ENCODE measurements at places on chromosomes 5 and 9.

GRCh38 chr5:122805481-122805880 lies 30.6 kb downstream of the SNX2 start:
- DNase-seq = peak; percentile 34

GRCh38 chr5:39059064-39059463 lies 15.1 kb downstream of the RICTOR start:
- no peak for DNase-seq

DNA sequence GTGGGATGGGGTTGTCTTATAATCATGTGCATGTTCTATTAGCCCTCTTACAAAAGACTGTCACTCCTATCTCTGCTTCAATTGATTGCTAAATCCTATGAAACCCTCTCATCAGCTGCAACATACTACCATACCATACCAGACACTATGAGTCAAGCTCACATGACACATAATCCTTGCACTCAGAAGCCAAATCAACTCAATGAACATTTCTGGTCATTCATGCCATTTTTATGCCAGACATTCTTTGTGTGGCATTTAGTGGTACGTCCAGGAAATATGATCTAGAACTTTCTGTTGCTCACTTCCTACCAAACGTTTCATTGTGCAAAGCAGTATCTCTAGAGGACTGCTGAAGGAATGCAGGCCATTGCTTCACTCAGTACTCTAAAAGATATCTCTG lies 159.2 kb upstream of the GNA14 start:
- DNase-seq = peak; percentile 95

DNA sequence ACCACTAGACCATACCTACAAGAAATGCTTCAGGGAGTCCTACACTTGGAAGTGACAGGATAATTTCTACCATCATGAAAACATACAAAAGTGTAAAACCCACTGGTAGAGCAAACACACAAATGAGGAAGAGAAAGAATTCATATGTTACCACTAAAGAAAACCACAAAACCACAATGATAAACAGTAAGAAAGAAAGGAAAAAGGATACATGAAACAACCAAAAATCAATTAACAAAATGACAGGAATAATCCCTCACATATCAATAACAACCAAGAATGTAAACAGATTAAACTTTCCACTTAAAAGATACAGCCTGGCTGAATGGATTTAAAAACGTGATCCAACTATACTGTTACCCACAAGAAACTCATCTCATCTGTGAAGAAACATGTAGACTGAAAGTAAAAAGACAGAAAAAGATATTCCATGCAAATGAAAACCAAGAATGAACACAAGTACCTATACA lies 83.4 kb downstream of the LPAR1 start:
- DNase-seq = no peak

All from fibroblast of skin of back (primary cell).